Bronchus fibroblast of lung (primary cell): ENCODE measurements at places on chromosomes 1 and 21. TPM values are rescaled to one million over a fixed set of nuclear protein-coding genes. Genes with fewer than 3 reads are reported as not detected.

Gene RIPPLY3
- total RNA-seq, result not detected in 2 replicates

Gene RHBDL2
- total RNA-seq, result not detected in 2 replicates

Gene SUSD4
- under 0.01 and 1.2 TPM in 2 replicates for total RNA-seq

Gene SFN
- 0.74 and 1.2 TPM in 2 replicates for total RNA-seq

Gene TMEM61
- total RNA-seq, result not detected in 2 replicates

Gene NHLH2
- not detected in 2 replicates for total RNA-seq

Gene RIPK4
- total RNA-seq, result under 0.01 TPM in 1 of 2 replicates, not detected in the other

Gene RORC
- 0.15 TPM in 1 of 2 replicates, not detected in the other for total RNA-seq

Gene MTARC2
- 4.6 and 5.0 TPM in 2 replicates for total RNA-seq

Gene PBXIP1
- 42.1 and 48.9 TPM in 2 replicates for total RNA-seq

Gene SH3BGRL3
- 227 and 265 TPM in 2 replicates for total RNA-seq

Gene XCL2
- not detected in 2 replicates for total RNA-seq

Gene UBL4B
- not detected in 2 replicates for total RNA-seq

Gene GJA4
- total RNA-seq, result not detected in 2 replicates

Gene TRIM17
- 0.34 and 0.45 TPM in 2 replicates for total RNA-seq

Gene TSSK3
- under 0.01 TPM in 1 of 2 replicates, not detected in the other for total RNA-seq

Gene BNIPL
- under 0.01 and 0.17 TPM in 2 replicates for total RNA-seq

Gene ADAMTS5
- 0.34 and 0.45 TPM in 2 replicates for total RNA-seq

Gene RGS1
- total RNA-seq, result not detected in 2 replicates

Gene C4BPB
- total RNA-seq, result not detected in 2 replicates

Gene GPR37L1
- not detected in 2 replicates for total RNA-seq

Gene TNFRSF8
- not detected in 2 replicates for total RNA-seq

Gene TNFSF18
- total RNA-seq, result 0.50 and 0.74 TPM in 2 replicates

Gene CHIA
- total RNA-seq, result not detected in 2 replicates
